Central memory CD4-positive, alpha-beta T cell (primary cell): ENCODE measurements at places on chromosomes 4 and X.
A peak's percentile ranks its signal among the peaks of the same experiment; 100 is the strongest.

GRCh38 chr4:80136270-80136669 lies 61.0 kb upstream of the PRDM8 start:
- no peak for DNase-seq

- no peak for DNase-seq
Observed at GRCh38 chr4:37758226-37758625, 68.3 kb upstream of the PGM2 start.

- DNase-seq, result peak; percentile 59
Observed at GRCh38 chrX:136646602-136647239, 1.2 kb upstream of the CD40LG start.

DNA sequence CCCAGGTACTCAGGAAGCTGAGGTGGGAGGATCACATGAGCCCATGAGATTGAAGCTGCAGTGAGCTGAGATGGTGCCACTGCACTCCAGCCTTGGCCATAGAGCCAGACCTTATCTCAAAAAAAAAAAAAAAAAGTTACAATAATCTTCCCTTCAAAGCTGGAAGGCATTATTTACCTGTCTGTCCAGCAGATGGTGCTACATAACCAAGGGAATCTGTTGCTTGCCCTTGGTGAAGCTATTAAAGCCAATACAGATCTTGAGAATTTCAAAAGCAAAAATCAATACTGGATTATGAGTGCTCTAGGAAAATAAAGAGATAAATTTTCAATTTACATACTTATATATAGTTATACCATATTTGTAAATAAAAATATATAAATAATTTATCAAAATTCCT lies 25.9 kb downstream of the PKD2 start:
- peak; percentile 36 for DNase-seq

DNA sequence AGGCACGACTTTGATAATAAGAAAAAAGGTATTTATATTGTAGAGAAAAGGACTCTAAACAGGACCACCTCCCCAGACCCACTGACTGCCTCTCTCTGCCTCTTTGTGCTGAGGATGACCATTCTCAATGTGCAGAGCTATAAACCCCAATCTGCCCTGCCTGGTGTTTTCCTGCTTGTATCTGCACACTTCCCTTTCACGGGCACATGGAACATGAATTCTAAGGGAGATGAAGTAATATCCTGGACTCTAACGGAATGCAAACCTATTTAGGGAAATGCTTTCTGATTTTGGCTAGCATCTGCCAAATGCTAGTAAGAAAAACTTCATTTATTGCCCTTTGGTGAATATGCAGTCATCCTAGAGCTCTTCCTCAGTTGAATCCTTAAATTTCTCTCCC lies 2.4 kb downstream of the DIPK2B start:
- no peak for DNase-seq

DNA sequence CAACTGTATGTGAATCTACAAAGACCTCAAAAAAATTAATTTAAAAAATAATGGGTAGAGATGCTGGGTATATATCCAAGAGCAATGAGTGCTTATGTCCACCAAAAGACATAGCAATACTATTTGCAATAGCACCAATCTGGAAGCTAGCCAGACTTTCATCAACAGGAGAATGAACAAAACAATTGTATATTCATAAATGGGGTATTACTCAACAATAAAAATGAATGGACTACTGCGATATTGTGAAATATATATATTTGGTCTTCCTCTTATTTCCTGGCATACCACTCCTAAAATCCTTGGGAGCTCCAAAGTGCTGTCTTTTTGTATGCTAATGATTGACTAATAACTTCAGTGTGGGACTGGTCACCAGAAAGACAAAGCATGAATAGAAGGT lies 77.5 kb downstream of the MSN start:
- no peak for DNase-seq

DNA sequence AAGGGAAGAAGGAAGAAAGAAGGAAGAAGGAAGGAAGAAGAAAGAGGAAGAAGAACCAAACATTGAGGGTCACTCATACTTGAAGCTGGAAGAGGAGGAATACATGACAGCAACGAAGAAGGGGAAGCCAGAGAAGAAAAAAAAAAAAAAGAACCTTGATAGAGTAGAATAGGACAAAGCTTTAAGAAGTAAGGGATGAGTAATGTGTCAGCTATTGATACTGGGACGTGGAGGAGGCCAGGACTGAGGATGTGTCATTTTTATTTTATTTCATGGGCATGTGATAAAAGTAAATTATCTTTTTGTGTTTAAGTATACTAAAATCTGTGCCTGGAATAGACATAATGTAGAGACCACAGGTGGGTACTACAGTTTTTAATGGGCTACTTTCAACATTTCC lies 6.4 kb downstream of the EDA2R start:
- DNase-seq, result no peak

GRCh38 chr4:183966371-183966770 lies 61.3 kb downstream of the STOX2 start:
- DNase-seq, result no peak

DNA sequence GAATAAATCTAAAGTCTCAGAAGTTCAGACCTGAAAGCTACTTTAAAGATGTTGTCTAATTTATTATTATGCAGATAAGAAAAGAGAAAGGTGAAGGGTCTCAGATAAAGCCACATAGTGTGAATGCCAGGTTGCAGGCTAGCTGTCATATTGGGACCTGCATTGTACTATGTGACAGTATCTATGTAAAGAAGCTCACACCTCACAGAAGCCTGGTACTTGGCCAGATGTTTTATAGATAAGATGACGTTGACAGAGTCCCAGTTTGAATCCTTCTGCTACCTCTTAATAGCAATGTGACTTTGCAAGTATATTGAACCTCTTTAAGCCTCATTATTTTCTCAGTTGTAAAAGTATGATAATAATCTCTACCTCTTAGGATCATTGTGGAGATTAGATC lies 227.0 kb downstream of the SPRY1 start:
- no peak for DNase-seq

- no peak for DNase-seq
Observed at GRCh38 chrX:107691024-107691448, 62.7 kb downstream of the PRPS1 start.

DNA sequence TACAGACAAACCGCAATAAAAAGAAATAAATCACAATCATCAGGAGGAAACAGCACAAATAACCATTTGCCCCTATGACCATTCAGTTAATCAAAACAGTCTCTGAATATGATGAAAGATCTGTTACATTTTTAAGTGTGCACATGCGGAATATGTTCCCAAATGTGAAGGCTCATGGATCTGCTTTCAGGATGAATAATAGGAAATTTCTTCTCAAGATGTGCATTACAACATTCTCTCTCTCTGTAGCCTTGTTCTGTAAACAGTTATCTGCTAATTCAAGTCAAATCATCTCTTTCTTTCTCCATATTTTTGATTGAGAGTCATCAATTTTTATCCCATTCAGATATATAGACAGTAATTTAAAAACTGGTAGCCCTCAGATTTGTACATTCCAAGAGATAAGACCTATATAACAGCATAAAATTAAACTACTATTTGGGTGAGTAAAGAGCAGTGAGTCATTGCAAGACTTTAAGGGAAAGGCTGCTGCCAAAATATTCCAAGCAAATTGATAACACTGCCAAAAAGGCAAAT lies 433.9 kb upstream of the ATOH1 start:
- no peak for DNase-seq

DNA sequence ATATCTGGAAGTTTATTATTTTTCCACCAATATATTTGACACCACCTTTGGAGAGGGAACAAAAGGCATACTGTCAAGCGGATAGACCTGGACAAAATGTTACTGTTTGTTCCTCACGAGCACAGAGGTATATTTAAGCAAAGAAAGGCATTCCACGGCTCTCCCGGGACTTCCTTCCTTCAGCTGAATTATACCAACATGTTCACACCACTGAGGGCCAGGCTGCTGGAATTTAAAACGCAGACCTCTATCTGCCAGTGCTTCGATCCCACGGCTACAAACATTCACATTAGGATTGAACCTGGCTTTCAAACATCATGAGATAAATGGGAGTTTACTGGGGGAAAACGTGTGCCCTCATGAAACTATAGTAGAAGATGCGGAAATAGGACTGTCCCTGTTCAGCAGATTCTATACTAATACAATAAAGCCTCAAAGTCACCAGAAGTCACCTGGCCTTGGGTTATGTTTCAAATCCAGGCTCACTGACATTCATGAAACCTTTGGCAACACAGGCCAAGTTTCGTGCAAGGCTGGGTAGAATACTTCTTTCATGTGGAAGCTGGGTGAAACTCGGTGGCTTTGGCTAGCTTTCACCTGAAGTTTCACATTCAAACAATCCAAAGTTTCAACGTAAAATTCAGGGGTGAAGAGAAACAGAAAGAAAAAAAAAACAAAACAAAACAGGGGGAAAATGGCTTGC lies 39.5 kb downstream of the SORBS2 start:
- no peak for DNase-seq

GRCh38 chr4:110540581-110540980 lies 64.6 kb downstream of the ENPEP start:
- no peak for DNase-seq

DNA sequence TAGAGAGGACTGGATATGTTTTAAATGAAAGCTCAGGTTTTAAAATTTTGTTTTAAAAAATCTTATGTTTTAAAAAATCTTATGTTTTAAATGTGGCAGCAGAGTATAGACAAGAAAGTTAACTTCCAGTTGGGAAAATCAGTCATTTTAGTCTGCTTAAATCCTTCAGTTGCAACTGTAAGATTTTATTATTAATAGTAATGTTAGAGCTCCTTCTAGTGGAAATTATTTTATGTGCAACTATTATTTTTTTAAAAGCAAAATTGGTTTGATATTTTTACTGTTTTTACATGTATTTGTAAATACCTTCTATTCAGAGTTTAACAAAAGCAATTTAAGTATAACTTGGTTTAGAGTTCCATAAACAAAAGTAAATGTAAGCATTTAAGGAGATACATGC lies 8.5 kb upstream of the NUDT6 start:
- no peak for DNase-seq

DNA sequence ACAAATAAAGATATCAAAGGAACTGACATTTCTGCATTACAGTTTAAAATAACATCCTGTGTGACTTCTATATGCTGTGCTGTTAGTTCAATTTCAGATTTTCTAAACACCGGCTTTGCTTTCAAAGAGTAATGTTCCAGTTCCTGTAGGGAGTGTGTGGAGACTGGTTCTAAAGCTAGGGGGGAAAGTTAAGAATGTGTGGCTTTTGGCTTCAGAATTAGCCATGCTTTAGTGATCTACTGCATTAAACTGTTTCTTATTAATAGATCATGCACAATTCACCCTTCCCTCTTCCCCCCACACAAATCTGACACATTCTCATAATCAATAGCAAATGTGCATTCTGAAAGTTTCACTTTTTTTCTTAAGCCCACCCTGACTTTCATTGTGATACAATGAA lies 32.0 kb upstream of the DKK2 start:
- DNase-seq, result no peak

GRCh38 chr4:30792601-30793000 lies 72.4 kb downstream of the PCDH7 start:
- no peak for DNase-seq

- DNase-seq, result no peak
Observed at GRCh38 chrX:149198980-149199732, 305.9 kb downstream of the IDS start.
